Natural killer cell treated with Interleukin-12 subunit alpha and Interleukin-12 subunit beta and Interleukin-15 and Interleukin-18, amount 100 ng/mL, for 72 hours (primary cell): ENCODE measurements at places on chromosomes 1 and 21. TPM values are rescaled to one million over a fixed set of nuclear protein-coding genes. Genes with fewer than 3 reads are reported as not detected.

DNA sequence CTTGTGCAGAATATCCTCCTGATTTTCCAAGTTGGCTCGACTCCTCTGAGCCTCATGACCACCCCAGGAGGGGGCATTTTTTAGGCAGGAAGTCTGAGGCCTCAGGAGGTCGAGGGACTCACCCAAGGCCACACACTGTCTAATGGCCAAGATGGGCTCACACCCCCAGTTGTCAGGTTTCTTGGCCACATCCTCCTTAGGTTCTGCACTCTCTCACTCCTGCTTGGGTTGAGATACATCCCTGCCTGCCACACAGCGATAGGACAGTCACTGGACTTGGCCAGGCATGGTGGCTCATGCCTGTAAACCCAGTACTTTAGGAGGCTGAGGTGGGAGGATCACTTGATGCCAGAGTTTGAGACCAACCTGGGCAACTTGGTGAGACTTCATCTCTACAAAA lies 4.6 kb downstream of the CA6 start:
- DNase-seq: no peak

DNA sequence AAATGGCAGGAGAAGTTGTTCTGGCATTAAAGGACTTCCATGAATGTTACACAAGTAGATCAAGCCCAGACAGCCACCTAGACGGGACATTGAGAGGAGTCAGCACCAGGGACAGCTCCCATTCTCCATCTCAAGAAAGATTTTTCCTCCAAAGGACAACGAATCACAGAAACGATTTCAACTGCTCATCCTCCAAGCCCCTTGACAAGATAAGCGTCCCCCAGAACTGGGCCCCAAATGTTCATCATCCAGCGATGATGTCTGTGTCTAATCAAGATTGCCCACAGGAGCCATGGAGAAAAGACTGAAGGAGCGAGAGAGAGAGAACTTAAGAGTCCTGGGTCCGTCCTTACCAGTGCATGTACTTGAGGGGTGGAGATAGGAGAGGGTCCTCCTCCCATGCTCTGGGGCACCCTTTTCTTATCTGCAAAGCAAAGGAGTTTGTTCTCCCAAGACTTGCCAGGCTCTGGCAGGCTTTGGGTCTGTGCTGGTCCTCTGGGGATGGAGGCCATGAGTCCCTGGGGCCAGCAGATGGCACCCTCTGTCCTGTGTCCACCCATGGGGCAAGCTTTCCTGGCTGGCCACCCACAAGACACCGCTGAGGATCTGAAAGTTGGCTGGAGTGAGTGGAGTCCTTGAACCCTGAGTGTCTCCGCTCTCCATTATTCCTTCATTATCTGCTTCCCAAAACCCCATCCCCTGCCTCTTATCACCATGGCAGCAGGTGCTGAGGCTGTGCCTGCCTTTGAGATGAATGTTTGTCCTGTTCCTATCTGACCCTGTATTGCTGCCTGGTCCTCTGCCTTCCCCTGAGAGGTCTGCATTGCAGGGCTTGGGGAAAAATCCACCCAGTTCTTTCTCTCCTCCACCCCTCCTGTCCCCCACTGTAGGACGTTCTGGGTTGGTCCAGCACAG lies 164.6 kb downstream of the ACTL8 start:
- DNase-seq: no peak

WDR64 gene
- not detected for total RNA-seq

UBXN10 gene
- 0.56 TPM for total RNA-seq

GSTM1 gene
- total RNA-seq: 43.1 TPM

DNA sequence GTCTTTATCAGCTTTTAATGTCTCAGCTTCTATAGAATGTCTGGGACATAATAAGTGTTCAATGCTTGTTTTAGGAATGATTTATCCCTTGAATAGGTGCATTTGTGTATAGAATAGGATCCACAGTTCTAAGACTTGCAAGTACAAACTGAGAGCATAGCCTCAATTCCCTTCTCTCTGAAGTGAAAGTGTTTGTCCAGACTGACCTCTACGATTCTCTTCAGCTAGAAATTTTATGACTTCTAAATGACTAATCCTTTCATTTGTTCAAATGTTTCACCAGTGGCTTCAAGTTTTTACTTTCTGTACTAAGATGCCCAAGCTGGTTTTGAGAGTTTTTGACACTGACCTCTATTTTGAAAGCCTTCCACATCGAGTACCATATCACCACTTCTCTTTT lies 608.2 kb upstream of the ADGRL4 start:
- DNase-seq: no peak

- no peak for DNase-seq
These were observed 383.8 kb downstream of the LMO4 start for GRCh38 chr1:87712261-87713010.

DNA sequence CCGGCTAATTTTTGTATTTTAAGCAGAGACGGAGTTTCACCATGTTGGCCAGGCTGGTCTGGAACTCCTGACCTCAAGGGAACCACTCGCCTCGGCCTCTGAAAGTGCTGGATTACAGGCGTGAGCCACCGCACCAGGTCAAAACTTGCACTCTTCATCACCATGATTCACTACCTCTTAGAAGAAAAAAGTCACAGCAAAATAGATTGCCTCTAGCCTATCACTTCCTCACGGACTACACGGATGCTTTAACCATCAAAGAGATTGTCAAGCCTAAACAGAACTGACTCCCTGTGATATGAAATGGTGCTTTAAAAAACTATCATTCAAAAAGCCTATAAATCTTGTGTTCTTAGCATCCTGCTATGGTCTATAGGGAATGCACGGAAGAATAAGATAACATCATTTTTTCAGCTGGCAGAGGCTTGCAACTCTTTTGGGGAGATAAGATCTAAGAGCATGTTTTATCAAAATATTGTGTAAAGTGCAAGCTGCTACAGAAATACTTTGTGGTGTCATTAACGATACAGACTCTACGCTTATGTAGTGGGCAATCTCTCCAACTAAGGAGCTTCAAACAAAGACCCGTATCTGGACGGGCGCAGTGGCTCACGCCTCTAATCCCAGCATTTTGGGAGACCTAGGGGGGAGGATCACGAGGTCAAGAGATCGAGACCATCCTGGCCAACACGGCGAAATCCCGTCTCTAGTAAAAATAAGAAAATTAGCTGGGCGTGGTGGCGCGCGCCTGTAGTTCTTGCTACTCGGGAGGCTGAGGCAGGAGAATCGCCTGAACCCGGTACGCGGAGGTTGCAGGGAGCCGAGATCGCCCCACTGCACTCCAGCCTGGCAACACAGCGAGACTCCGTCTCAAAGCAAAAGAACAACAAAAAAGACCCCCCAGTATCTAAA lies 966 bp downstream of the TFB2M start:
- DNase-seq: no peak

MCOLN3 gene
- 0.31 TPM for total RNA-seq

ENAH gene
- total RNA-seq: not detected

GNG4 gene
- 0.19 TPM for total RNA-seq

- DNase-seq: no peak
These were observed 214.3 kb upstream of the ESRRG start for GRCh38 chr1:216937491-216937890.

DNA sequence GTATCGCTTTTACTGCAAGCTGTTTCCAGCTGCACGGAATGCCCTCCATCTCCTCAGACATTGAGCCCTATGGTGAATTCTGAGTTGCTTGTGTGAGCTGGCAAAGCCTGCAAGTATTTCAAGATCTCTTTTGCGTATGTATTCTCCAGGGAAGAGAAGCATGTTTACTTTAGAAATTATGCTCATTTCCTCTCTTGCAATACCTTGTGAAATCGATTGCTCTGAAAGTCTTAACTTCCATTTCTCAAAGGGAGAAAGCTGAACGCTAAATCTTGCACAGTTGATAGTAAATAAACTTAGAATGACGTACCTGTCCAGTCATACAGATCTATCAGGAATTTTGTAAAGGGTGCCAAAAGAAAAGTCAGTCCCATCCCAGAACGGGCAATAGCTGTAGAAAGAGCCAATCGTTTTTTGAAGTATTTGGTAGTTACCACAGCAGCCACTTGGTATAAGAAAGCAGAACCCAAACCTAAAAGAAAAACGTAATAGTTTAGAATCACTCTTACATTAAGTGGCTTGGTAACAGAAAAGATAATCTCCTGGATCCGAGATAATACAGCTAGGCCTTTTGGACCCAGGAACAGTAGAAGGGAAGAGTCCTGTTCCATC lies 10.0 kb downstream of the SLC16A4 start:
- no peak for DNase-seq

- DNase-seq: no peak
These were observed 216.6 kb downstream of the HHIPL2 start for GRCh38 chr1:222331340-222331739.

CD48 gene
- 816 TPM for total RNA-seq

MSH4 gene
- total RNA-seq: 0.19 TPM

DNA sequence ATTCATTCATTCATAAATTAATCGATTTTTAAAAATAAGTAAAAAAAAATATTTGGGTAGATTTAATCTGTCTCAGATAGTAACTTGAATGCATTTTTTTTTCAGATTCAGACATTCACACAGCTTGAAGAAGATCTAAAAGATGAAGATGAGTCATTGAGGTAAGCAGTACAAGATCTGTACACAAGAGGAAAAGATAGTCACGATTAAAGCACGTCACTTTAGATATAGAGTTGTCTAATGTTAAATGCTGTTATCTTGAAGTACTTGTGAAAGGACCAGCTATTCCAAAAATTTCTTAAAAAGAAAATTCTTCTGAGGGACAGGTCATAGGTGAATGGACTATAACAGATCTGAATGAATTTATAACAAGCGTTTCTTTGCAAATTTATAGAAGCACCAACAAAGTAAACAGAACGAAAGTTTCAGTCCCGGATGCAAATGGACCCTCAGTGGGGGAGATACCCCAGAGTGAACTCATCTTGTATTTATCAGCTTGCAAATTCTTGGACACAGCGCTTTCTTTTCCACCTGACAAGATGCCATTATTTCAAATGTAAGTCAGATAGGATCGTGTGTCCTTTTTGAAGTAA lies 31.2 kb upstream of the MORC3 start:
- DNase-seq: no peak

- DNase-seq: peak; percentile 65
These were observed 22.9 kb upstream of the LDLRAP1 start for GRCh38 chr1:25520446-25521061.

- DNase-seq: no peak
These were observed 246.7 kb upstream of the NFIA start for GRCh38 chr1:60835649-60836048.

CR1L gene
- not detected for total RNA-seq

- DNase-seq: no peak
These were observed 3.5 kb upstream of the LGR6 start for GRCh38 chr1:202189918-202190715.

GRCh38 chr1:108750476-108751181 lies 4.2 kb downstream of the STXBP3 start:
- DNase-seq: no peak

MMP23B gene
- total RNA-seq: 6.1 TPM

GRCh38 chr1:158830904-158831507 lies at the start of gene MNDA:
Gene MNDA (plus strand): TSS chr1:158831351. CDS start chr1:158842154, 10,803 bp downstream.
- no peak for DNase-seq

FCRL6 gene
- total RNA-seq: 0.81 TPM

- DNase-seq: no peak
These were observed 44.1 kb downstream of the TRPM2 start for GRCh38 chr21:44397431-44398031.

C1orf52 gene
- total RNA-seq: 28.6 TPM

- DNase-seq: no peak
These were observed 144.5 kb upstream of the SMYD2 start for GRCh38 chr1:214136324-214136919.

NBPF6 gene
- total RNA-seq: 0.22 TPM

B3GALT6 gene
- 28.1 TPM for total RNA-seq

- DNase-seq: no peak
These were observed 14.2 kb upstream of the MCOLN3 start for GRCh38 chr1:85062425-85063026.

KRTAP19-1 gene
- not detected for total RNA-seq

DNA sequence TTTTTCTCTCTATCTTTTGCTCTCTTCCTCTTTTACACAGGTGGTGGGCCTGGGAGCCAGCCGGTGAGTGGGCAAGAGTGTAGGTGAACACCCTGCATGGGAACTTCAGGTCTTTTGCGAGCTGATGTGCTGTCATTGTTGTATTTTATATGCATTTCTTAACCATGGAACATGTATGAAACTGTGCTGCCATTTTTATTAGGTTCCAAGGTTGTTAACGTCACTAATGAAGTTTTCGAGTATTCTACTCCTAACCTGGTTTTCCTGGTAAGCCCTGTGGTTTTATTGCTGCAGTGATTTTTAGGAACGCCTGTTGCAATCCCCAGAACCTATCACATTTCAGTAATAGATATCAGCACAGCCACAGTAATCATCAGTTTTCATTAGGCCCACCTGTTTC lies 14.8 kb upstream of the NID1 start:
- DNase-seq: no peak

DNA sequence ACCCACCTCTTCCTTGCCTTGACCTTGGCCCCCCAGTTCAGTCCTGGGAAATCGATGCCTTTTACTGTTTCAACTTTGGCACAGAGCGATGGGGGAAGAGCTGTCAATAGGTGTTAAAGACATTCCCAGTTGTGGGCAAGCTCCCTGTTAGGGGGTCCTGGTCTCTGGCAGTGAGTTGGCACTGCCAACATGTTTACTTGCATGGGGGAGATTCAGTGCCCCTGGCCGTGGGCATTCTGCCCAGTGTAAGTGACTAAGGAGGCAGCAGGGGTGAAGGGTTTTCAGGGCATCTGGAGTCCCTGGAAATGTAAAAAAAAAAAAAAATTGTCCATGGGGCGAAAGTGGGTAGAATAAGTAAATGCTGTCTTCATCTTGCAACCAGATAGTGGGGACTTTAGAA lies 407.0 kb downstream of the PTPRU start:
- DNase-seq: no peak

HORMAD1 gene
- 0.64 TPM for total RNA-seq

DNA sequence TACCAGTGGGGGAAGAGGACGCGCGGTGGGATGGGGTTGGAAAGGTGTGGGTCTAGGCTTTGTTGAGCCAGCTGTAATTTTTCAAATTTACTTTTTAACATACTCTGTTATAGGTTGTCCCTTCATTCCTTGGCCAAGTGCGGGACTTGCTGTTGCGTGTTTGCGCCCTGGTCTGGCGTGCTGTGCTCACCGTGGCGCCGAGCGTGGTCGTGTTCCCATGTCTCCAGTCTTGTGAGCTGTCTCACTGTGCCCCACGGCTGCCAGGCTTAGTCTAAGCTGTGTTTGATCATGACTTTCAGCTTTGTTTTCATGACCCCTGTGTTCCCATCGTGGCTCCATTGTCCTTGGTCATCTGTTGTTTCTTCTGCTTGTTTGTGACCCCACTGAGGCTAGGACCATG lies 26.0 kb downstream of the TRAPPC10 start:
- DNase-seq: no peak
